PC-3 (cell line): ENCODE measurements at places on chromosomes 4 and X.

- peak; percentile 18 for DNase-seq
Observed at GRCh38 chr4:94806376-94806775, 48.6 kb downstream of the BMPR1B start.

DNA sequence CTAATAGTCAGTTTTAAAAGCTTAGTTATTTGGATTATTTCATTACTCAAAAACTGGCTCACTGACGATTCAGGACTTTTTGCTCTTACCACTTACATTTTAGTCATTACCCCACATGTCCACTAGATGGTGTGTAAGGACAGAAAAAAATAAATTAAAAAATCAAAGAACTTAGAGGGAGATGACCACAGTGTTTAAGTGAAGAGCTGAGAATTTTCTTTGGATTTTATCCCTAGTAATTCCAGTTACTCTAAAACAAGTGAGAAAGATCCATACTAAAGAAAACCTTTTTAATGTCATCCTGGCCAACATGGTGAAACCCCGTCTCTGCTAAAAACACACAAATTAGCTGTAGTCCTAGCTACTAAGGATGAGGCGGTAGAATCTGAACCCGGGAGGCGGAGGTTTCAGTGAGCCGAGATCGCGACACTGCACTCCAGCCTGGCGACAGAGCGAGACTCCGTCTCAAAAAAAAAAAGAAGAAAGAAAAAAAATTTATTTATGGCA lies 26.4 kb upstream of the TMPRSS11B start:
- peak; percentile 81 for DNase-seq

GRCh38 chr4:146550161-146550560 lies 28.4 kb upstream of the SLC10A7 start:
- DNase-seq, result no peak

DNA sequence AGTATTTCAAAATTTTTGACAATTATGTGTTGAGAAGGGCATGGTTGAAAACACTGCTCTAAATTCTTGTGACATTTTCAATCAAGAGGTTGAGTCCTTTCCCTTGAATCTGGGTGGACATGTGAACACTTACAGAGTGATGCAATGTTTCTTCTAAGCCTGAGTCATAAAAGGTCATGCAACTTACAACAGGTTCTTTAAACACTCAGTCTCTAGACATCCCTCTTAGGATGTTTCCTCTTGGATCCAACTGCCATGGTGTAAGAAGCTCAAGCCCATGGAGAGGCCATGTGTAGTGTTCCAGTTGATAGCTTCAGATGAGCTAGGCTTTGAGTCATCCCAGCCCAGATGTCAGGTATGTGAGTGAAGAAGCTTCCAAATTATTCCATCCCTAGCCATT lies 232.2 kb upstream of the MAOA start:
- no peak for DNase-seq

GRCh38 chr4:122803788-122804208 lies 22.8 kb upstream of the FGF2 start:
- no peak for DNase-seq

GRCh38 chrX:104335756-104336155 lies 81.0 kb upstream of the ESX1 start:
- peak; percentile 87 for DNase-seq

DNA sequence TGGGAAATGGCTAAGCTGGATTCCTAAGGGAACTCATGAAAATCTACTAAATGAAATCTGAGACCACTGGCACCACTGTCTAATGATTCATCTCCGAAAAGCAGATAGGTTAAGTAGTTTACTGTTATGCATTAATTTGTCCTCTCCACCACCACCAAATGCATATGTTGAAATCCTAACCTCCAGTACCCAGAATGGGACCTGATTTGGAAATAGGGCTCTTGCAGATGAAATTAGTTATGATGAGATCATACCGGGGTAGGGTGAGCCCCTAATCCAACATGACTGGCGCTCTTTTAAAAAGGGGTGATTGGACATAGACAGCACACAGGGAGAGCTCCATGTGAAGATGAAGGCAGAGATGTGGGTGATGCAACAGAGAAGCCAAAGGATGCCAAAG lies 124.9 kb upstream of the GUCY1A1 start:
- no peak for DNase-seq

DNA sequence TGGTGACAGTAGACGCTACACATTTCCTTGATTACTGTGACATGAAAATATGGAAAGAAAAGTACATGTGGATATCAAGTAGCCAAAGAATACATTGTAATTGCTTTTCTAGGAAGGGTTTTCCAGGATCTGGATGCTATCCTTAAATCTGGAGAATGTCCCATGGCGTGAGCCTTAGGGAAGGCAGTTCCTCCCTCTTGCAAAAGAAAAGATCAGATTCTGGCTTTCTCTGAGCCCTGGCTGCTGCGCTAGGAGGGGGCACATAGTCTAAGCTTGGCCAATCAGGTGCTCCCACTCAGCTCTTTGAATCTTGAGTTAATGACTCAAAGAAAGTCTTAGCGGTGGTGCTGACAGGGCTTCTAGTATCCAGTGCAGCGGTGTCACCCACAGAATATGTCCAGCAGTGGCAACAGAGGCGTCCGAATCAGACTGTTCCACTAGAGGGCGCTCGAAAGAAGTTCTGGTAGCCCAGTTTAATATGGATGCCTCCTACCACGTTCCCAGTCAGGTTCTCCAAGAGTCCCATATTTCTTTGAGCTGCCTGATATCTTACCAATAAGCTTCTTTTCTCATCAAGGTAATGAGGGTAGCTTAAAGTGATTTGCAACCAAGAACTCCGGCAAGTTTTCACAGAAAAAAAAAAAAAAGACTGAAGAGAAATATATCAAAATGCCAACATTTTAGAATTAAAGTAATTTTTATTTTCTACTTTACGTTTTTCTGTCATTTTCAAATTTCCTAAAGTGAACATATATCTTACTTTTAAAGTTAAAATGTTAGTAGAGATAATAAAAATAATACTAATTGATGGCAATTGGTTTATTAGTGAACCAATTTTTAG lies 213.4 kb upstream of the S100G start:
- peak; percentile 91 for DNase-seq

GRCh38 chrX:11640089-11640488 lies 25.6 kb downstream of the ARHGAP6 start:
- DNase-seq, result no peak

DNA sequence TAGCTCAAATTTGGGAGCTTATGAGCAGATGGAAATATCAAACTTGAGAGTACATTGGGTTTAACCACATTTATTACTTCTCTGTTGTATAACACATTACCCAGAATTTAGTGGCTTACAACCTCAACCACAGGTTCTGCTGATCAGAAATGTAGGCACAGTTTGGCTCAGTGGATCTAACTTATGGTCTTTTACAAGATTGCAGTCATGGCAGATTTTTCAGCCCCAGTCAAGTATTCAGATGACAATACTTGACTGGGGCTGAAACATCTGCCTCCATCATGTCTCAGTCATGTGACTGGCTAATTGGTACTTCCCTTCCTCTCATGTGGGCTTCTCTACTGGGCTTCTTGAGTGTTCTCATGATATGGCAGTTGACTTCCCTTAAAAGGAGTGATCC lies 44.0 kb upstream of the ADAD1 start:
- no peak for DNase-seq

- DNase-seq, result peak; percentile 53
Observed at GRCh38 chr4:36274158-36274557, 7.3 kb upstream of the DTHD1 start.

DNA sequence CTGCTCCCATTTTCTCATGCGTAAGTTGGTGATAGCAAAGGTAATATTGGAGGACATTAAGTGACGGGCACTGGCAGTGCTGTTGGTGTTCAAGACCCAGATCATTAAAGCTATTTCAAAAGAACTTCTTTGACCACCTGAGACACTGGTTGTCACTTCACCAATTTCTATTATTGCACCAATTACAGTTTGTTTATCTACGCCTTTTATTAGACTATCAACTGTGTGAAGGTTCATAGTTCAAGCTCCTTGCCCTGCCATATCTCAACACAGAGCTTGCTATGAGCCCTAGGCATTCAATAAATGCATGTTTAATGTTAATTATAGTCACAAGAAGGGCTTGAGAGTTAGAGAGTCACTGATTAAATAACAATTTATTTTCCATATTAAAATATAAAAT lies 778.7 kb upstream of the HS3ST1 start:
- no peak for DNase-seq

DNA sequence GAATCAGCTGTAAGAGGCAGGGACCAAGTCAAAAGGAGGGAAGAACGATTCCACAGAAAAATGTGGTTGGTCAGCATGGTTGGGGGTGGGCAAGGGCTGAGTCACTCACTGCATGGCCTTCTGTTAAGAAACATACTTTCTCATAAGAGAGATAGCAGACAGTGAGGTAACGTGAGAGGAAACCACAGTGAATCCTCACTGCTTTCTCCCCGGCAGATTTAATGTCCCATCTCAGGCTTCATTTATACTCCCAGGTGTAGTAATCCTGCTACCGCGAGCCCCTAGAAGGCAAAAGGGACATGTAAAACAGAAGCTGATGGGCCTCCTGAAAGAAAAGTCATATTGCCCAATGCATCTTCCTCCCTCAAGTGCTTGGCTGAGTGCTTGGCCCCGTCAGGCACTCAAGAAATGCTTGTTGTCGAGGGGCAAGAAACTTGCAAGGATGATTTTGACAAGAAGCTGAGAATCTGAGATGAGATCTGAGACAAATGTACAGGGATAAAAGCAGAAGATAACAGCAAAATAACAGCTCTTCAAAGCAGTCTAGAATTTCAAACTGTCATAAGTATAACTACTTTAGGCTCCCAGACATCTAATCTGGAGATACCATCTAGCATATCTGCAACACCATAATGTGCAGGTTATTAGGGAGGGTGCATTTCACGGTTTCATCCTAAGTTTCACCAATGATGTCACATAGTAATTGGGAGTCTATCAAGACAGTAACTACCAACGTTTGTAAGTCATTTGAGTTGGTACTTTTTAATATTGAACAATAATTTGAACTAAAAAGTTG lies 40.2 kb downstream of the SH3KBP1 start:
- peak; percentile 59 for DNase-seq

- DNase-seq, result no peak
Observed at GRCh38 chr4:88567591-88567990, 24.7 kb upstream of the HERC3 start.

- no peak for DNase-seq
Observed at GRCh38 chrX:7168371-7168770, 20.4 kb upstream of the PUDP start.

GRCh38 chr4:59200992-59201391 lies 1999.1 kb upstream of the ADGRL3 start:
- no peak for DNase-seq

DNA sequence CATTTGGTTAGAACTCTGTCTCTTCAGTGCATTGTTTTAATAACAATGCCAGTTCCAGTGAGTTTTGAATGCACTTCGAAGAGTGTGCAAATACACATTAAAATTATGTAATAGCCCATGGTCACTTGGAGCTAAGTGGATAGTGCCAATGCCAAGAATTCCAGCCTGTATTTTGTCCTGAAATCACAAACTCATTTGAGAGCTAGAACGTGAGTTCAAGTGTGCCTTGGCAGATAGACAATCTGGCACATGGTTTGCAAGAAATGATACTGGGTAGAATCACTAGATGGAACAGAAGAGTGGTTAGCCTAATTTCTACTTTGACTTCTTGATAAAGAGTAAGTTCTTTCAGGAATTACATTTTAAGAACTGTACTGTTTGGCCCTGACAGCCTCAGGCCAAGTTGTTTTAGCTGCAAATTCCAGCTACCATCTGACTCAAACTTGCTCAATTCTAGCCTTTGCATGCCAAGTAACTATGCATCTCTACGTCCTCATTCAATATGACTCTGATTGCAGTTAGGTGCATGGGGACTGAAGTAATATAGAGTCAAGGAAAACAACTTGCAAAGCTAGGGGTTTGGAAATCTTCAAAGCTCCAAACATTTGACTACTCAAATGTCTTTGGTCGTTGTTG lies 131.9 kb upstream of the SMIM31 start:
- peak; percentile 19 for DNase-seq

DNA sequence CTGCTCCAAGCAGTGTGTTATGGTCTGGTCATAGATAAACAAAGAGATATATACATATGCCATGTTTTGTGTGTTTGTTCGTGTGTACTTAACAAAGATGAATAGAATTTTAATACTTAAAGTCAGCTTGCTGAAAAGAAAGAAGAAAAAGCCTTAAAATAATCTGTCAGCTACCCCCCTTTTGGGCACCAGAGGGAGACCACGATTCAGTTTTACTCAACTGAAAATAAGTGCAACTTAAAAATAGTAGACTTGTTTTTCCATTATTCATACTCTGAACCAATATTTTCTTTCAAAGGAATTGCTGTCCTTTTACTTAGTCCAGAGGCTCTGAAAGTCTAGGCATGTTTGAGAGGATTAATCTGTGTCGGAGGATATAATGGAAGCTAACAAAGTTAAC lies 181.7 kb upstream of the AGTR2 start:
- DNase-seq, result peak; percentile 37

- DNase-seq, result no peak
Observed at GRCh38 chrX:15895334-15895733, 40.7 kb upstream of the AP1S2 start.

GRCh38 chr4:4574792-4575191 lies 32.9 kb upstream of the STX18 start:
- DNase-seq, result peak; percentile 46

DNA sequence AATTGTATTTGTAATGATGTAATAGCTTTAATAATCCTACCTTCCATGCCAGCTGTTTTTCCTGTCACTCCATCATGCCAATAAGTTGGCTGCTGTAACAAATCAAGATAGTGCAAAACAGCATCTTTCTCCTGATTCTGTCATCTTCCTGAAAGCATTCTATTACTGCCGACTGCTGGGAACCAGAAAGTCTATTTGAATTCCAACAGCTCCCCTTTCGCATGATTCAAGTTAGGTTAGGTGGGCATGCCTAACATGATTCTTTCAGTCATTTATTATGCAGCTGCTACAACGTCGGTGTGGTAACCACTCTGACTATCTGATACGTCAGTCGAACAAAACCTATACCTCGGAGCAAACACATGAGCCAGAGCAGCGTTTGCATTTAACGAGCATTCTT lies 127.9 kb upstream of the DMD start:
- DNase-seq, result peak; percentile 1

GRCh38 chr4:92307181-92307580 lies 3.4 kb downstream of the GRID2 start:
- no peak for DNase-seq

DNA sequence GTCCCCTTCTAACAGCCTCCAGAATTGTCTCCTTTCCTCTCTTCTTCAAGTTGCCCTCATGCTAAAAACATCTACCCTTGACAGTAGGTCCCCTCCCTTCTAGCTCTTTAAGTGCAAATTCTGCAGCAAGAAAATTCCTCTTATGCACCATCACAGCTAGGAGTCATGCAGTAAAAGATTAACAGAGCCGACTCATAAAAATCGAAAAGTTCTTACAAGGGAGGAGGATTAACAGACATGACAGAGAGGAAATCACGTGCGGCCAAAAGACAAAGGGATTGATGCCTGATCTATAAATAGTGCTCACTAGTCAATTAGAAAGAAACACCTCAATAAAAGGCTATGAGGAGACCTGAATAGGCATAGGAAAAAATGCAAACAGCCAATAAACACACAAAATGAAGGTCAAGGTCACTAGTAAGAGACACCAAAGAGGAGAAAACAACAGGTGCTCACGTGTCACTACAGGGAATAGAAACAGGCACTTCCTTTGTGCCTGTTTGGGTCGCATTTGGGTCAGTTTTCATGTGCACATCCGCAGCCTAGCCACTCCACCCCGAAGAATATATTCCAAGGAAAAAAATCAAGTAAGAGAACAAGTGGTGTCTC lies 3.4 kb downstream of the RNF212 start:
- no peak for DNase-seq

- no peak for DNase-seq
Observed at GRCh38 chr4:87977521-87978278, 2.2 kb downstream of the SPP1 start.
